Upper lobe of right lung (tissue), 1 donor: ENCODE measurements at places on chromosomes 7 and 10.

GRCh38 chr10:86266446-86267242 lies 100.0 kb downstream of the GRID1 start:
- DNase-seq = peak; percentile 40

GRCh38 chr7:95454438-95455045 lies 19.7 kb upstream of the PON2 start:
- no peak for DNase-seq

DNA sequence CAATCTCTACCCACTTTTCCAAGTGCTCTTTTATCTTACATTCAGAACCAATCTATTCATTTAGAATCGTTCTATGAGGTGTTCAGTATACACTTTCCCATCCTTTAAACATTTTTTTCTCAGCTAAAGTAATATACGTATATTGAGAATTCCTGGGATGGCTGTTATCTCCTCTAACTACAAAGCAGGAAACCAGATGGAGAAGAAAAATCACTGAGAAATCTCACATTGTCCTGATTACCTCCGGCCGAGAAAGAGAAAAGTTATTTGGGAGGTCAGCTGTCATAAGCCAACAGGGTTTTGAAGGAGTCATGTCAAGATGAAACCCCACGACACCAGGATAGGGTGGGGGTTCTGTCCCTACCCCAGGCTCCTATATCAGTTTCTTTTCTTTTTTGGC lies 99.2 kb upstream of the KDM7A start:
- DNase-seq = no peak

GRCh38 chr10:12041766-12042408 lies 722 bp downstream of the UPF2 start:
- no peak for DNase-seq

GRCh38 chr7:37408291-37409228 lies 40.1 kb downstream of the ELMO1 start:
- no peak for DNase-seq

GRCh38 chr7:102101111-102101551 lies 185.5 kb upstream of the SH2B2 start:
- DNase-seq = no peak

DNA sequence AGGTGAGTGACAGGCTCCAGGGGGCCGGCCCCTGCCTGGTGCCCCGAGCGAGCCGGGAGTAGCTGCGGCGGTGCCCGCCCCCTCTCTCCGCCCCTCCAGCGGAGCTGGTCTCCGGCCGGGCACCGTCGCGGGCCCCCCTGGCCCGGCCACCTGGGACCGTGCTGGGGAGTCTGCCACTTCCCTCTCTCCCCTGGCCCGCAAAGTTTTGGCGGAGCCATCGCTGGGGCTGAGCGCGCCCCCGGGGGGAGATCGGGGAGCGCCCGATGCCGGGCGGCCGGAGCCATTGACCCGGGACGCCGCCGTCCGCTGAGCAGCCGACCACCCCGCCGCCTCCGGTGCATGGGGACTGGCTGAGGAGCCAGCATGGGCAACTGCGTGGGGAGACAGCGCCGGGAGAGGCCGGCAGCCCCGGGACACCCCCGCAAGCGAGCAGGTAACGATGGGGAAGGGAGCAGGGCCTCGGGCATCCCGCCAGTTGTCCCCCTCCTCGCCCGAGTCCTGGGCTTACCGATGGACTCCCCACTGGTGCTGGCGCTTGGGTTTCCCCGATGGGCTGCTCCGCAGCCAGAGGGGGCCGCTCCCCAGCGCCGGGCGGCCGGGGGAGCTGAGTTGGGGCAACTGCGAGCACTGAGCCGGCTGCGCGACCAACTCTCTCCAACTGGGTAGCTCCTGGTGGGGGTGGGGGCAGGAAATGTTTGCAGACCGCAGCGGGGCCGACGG lies at the start of gene UBTD1:
TSS of gene UBTD1 (plus strand) at position 84 of the 720 bp plus-strand sequence. CDS start at position 364, 280 bp downstream.
- DNase-seq = peak; percentile 84

DNA sequence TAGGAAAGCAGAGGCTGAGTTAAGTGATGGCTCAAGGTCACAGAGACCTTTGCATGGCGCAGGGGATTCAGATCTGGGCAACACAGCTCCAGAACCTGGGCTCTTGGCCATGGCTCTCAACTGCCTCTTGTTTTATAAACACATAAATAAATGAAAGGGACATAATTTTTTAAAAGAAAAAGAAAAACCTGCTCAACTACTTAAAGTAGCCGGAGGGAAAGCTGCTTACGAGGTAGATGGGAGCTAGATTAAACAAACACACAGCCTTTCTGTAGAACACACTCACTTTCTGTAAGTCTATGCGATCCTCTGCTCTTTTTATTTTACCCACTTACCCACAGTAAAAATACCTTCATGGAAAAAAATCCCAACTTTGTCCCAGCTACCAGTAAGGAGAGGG lies 81.3 kb downstream of the PIP4K2A start:
- no peak for DNase-seq

DNA sequence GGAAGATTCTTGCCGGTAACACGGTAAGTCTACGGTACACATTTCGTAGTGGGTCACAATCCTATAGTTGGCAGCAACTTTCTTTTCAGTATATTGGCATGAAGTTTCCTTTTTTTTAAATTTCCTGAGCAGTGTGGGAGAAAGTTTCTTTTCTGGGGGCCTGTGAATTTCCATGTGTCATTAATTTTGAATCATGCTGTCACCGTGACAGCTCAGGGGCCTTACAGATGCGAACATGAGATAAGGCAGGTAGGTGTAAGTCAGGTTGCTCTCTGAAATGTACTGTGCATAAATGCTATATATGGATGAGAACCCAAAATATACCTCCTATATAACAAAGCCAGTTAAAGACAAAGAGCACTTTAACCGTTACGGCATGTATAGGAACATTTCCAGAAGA lies 65.4 kb upstream of the SEM1 start:
- DNase-seq = no peak

DNA sequence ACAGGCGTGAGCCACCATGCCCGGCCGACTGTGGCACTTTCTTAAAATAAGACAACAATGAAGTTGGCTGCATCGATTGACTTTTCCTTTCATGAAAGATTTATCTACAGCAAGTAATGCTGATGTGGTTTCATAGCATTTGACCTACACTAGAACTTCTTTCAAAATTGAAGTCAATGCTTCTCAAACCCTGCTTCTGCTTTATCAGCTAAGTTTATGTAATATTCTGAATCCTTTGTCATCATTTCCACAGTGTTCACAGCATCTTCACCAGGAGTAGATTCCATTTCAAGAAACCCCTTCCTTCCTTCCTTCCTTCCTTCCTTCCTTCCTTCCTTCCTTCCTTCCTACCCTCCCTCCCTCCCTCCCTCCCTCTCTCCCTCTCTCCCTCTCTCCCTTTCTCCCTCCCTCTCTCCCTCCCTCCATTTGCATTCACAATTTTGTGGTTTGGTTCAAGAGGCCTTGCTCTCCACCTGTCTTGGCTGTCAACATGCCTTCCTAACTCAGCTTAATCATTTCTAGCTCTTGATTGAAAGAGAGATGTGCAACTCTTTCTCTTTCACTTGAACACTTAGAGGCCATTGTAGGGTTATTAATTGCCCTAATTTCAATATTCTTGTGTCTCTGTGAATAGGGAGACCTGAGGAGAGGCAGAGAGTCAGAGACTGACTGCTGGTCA lies 52.1 kb downstream of the HDAC9 start:
- no peak for DNase-seq

GRCh38 chr10:130336617-130337304 lies 200.6 kb downstream of the GLRX3 start:
- no peak for DNase-seq

DNA sequence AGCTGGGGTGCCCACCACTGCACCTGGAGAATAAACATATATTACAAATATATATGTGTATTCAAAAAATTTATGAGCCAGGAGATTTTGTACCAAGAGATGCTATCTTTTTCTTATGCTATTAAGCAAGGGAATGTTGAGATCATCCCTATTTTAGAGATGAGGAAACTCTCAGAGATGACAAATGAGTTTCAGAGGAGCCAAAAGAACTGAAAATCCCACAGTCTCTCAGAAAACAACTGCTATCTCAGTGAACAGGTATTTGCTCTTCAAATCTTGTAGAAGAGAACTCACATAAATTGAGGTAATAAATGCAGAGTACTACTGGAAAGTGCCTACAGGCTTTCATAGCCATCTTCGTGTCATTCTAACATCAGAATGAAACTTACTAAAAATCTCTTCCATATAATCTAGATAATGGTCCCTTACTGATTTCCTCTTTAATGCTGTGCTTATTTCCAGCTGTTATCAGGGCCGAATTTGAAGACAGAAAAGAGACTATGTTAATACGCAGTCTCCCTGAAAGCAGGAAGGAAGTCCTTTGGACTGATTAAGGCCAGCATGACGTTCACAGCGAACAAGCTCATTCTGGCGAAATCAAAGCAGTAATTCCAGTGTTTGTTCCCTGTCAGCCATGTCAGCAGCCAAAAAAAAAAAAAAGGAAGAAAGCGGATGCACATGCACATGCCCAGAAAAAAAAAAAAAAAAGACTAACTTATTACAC lies 29.4 kb upstream of the ANAPC16 start:
- DNase-seq = no peak

- DNase-seq = peak; percentile 47
Measured at GRCh38 chr7:158026636-158027265, 560.9 kb downstream of the PTPRN2 start.

- no peak for DNase-seq
Measured at GRCh38 chr10:16656895-16657294, 135.2 kb upstream of the C1QL3 start.
